ENCODE measurements at places on chromosomes 3 and 15. TPM values are rescaled to one million over a fixed set of nuclear protein-coding genes. Genes with fewer than 3 reads are reported as not detected.

RRP9 gene
- 83.9 TPM for total RNA-seq

ACSBG1 gene
- total RNA-seq, result not detected

GRK7 gene
- total RNA-seq, result 0.04 TPM

PLSCR5 gene
- not detected for total RNA-seq

NTRK3 gene
- not detected for total RNA-seq
